ENCODE measurements at places on chromosomes 5 and 9.
A peak's percentile ranks its signal among the peaks of the same experiment; 100 is the strongest.

- H3K4me3 ChIP-seq: peak overlapping the region; percentile 64
- peaks cover 35% of the 10 kb centered on the region for H3K36me3 ChIP-seq
- peaks cover 17% of the 10 kb centered on the region for H3K4me1 ChIP-seq
- no peak for DNase-seq
Observed at GRCh38 chr5:54519509-54519876, 1.9 kb downstream of the SNX18 start.

DNA sequence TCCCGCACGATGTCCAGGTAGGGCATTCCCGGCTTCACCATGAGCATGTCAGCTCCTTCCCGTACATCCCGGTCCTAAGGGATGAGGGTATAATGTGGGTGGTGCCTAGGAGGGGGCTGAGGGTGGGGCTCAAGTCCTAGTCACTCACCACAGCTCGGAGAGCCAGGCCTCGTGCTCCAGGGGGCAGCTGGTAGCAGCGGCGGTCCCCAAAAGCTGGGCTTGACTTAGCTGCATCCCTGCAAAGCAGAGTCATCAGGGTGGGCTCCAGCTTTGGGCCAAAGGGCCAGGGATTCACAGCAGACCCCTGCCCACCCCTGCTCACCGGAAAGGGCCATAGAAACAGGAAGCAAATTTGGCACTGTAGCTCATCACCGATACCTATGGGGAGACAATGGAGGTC, 11.6 kb downstream of the ALAD start:
- H3K4me1 ChIP-seq: no peaks in the 10 kb centered on the region
- H3K27me3 ChIP-seq: no peaks in the 10 kb centered on the region
- peaks cover 30% of the 10 kb centered on the region for H3K36me3 ChIP-seq
- no peak overlapping the region for H3K4me3 ChIP-seq

- H3K36me3 ChIP-seq: no peaks in the 10 kb centered on the region
- peaks cover 4% of the 10 kb centered on the region for H3K4me1 ChIP-seq
- H3K27me3 ChIP-seq: no peaks in the 10 kb centered on the region
- no peak overlapping the region for H3K4me3 ChIP-seq
Observed at GRCh38 chr5:58825899-58826298, 243.0 kb downstream of the RAB3C start.

DNA sequence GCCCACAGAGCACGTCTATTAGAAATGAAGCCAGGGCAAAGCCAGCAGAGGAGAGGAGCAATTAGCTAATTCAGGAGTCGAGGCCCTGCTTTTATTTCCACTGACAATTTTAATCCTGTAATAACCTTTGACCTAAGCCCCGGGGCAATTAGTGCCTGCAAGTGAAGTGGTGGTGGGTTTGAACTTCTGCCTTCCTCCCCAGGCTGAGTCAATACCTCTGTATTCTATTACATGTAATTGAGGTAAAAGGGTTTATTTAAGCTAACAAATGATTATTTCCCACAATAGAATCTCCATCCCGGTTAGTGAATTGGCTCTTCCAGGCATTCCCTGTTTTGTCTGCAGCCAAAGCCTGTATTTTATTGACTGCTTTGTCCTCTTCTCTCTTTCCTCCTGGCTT, 49.9 kb downstream of the FGF18 start:
- no peak overlapping the region for H3K27ac ChIP-seq
- no peaks in the 10 kb centered on the region for H3K36me3 ChIP-seq
- DNase-seq: peak; percentile 56
- H3K4me1 ChIP-seq: peaks cover 6% of the 10 kb centered on the region

DNA sequence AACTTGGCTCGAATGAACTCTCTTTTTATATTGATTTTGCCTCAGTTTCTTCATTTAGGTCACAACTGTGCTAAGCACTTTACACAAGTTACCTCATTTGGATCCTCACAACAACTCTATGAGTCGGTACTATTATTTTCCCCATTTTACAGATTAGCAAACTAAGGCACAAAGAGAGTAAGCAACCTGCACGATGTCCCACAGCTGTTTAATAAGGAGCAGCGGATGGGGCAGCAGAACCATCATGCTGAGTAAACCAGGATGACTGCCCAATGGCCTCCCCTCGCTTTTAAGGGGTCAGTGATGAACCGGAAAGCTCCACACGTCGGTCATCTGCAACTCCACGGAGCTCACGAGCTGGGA, 607 bp downstream of the PRELID2 start:
- no peaks in the 10 kb centered on the region for H3K36me3 ChIP-seq
- no peak overlapping the region for H3K27ac ChIP-seq
- no peak for DNase-seq
- peak overlapping the region; percentile 43 for H3K4me3 ChIP-seq

DNA sequence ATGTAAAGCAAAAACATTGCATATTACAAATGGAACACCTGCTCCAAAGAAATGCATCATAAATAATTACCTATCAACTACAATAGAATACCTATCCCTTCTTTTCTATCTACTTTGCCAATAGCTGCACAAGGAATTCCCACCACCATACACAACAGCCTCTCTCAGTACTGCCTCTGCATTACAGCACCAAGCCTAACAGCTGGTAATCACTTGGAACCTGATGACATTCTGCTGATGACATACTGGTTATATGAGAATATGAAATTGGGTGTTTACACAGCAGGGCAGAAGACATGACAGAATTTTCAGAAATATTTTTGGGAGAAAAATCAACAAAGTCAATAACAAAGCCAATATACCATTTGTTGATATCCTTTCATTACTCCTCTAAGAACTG, 43.2 kb downstream of the PSMB7 start:
- no peaks in the 10 kb centered on the region for H3K27me3 ChIP-seq
- no peak overlapping the region for H3K27ac ChIP-seq
- peaks cover 2% of the 10 kb centered on the region for H3K36me3 ChIP-seq
- DNase-seq: no peak

DNA sequence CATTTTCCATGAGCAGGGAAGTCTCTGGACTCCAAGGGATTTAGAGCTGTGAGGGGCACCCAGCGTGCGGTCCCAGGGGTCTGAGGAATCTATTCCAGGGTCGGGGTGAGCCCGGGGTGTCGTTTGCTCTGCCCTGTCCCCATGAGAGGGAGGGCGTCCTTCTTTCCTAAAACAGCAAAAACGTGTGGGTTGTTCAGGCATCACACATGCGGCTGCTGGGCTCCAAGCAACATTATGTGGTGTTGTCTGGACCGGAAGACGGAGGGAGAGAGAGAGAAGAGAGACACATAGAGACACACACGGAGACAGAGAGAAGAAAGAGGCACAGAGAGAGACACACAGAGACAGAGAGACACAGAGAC, 42.7 kb upstream of the COL5A1 start:
- H3K36me3 ChIP-seq: no peaks in the 10 kb centered on the region
- no peak for DNase-seq
- H3K27ac ChIP-seq: no peak overlapping the region
- no peak overlapping the region for H3K4me3 ChIP-seq

GRCh38 chr9:75063556-75064305, 24.2 kb downstream of the NMRK1 start:
- no peaks in the 10 kb centered on the region for H3K27me3 ChIP-seq
- H3K27ac ChIP-seq: no peak overlapping the region
- no peaks in the 10 kb centered on the region for H3K4me1 ChIP-seq
- H3K36me3 ChIP-seq: no peaks in the 10 kb centered on the region
- no peak overlapping the region for H3K4me3 ChIP-seq

- H3K4me1 ChIP-seq: no peaks in the 10 kb centered on the region
- H3K27me3 ChIP-seq: no peaks in the 10 kb centered on the region
Observed at GRCh38 chr5:136155761-136156160, 23.1 kb downstream of the SMAD5 start.

DNA sequence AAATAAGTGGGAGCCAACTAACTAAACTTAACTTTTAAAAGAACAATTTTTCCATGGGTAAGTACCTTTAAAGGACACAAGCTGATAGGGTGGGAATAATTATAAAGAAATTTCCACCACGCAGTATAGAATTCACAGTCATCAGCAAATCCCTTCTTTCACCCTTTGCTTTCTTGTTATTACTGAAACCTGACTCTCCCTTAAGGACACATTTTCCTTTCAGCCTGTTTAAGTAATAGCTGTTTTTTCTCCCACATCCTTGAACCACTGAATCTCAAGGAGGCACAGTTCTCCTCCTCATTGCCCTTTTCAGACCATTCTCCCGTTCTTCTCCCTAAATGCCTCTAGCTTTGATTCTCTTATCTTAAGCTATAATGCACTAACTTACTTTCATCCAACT, 6.3 kb downstream of the C5orf15 start:
- H3K27ac ChIP-seq: no peak overlapping the region
- peaks cover 4% of the 10 kb centered on the region for H3K4me1 ChIP-seq
- H3K36me3 ChIP-seq: peaks cover 5% of the 10 kb centered on the region
- no peak for DNase-seq

DNA sequence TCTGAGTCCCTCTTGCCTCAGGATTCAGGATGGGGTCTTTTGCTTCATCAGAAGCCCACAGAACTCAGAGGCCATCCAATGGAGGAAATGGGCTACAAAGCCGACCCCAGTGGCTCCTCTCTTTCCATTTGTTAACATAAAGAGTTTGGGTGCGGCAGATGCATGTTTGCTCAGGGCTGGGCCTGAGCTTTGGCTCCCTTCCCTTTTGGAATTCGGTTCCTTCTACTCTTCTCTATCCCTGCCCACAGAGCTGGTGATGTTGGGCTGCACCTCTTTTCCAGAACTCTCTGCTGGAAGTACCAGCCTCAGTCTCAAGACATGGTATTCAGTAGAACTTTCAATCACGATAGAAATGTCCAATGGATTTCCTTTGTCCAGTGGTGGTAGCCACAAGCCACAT, 66.9 kb upstream of the AGXT2 start:
- no peak overlapping the region for H3K4me3 ChIP-seq
- H3K27me3 ChIP-seq: no peaks in the 10 kb centered on the region
- H3K27ac ChIP-seq: no peak overlapping the region
- H3K36me3 ChIP-seq: no peaks in the 10 kb centered on the region

GRCh38 chr5:137695651-137696428, 40.0 kb downstream of the KLHL3 start:
- no peak overlapping the region for H3K27ac ChIP-seq
- no peak overlapping the region for H3K4me3 ChIP-seq
- no peak for DNase-seq

- no peaks in the 10 kb centered on the region for H3K4me1 ChIP-seq
- H3K27me3 ChIP-seq: no peaks in the 10 kb centered on the region
- no peak overlapping the region for H3K4me3 ChIP-seq
- no peaks in the 10 kb centered on the region for H3K36me3 ChIP-seq
- no peak overlapping the region for H3K27ac ChIP-seq
Observed at GRCh38 chr5:23506329-23507236, 826 bp upstream of the PRDM9 start.

GRCh38 chr9:112917047-112917986, 26.6 kb upstream of the SLC46A2 start:
- no peak for DNase-seq
- no peaks in the 10 kb centered on the region for H3K4me1 ChIP-seq
- H3K4me3 ChIP-seq: no peak overlapping the region
- H3K27me3 ChIP-seq: peaks cover 4% of the 10 kb centered on the region

DNA sequence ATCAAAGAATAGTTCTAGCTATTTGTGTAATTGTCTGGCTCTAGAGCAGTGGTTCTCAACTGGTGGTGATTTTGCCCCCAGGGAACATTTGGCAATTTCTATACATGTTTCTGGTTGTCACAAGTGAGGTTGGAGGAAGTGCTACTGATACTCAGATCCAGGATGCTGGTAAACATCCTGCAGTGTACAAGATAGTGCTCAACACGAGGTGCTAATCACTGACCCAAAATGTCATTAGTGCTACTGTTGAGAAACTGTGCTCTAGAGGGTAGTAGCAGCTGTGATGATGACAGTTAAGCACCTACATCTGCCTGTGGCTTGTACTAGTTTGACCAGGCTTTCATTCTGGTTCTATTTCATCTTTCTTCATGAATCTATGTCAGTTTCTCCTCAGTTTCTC, 22.1 kb downstream of the LRRC19 start:
- H3K36me3 ChIP-seq: peaks cover 63% of the 10 kb centered on the region
- no peak overlapping the region for H3K4me3 ChIP-seq
- DNase-seq: no peak
- no peaks in the 10 kb centered on the region for H3K4me1 ChIP-seq
- H3K27ac ChIP-seq: no peak overlapping the region
